ENCODE measurements at places on chromosomes 4 and X.
A peak's percentile ranks its signal among the peaks of the same experiment; 100 is the strongest.

DNA sequence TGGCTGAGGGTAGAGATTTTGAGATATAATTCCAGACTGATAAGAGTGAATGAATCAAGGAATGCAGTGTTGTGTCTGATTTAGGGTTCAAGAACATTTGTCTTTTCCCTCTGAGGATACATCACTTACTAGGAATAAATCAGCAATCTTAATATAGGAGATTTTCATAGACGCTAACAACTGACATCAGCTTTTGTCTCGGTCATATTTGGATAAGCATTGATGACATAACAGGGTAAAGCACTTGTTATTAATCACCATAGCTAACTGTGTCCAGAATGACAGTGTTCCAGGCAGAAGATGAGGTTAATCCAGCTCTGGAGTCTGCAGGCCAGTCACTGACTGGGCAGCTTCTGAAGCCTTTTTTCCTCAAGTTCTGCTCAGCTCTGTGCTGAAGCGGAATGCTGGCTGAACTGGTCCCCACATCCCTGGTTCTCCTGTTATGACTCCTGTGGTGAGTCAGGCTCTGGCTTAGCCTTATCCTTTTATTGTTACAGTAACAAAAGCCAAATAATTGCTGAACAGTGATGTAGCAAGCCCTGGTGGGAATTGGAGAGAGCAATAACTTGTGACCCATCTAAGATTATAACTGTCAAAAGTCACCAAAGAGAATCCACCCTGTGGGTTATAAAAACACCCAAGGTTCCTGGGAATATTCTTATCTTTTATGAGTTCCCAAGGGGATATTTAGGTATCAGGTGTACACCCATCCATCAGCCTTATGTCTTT is 41.8 kb downstream of the FNIP2 start:
- peak; percentile 97 for DNase-seq

- no peak for DNase-seq
Measured at GRCh38 chr4:155565330-155565729, 101.3 kb upstream of the GUCY1A1 start.

DNA sequence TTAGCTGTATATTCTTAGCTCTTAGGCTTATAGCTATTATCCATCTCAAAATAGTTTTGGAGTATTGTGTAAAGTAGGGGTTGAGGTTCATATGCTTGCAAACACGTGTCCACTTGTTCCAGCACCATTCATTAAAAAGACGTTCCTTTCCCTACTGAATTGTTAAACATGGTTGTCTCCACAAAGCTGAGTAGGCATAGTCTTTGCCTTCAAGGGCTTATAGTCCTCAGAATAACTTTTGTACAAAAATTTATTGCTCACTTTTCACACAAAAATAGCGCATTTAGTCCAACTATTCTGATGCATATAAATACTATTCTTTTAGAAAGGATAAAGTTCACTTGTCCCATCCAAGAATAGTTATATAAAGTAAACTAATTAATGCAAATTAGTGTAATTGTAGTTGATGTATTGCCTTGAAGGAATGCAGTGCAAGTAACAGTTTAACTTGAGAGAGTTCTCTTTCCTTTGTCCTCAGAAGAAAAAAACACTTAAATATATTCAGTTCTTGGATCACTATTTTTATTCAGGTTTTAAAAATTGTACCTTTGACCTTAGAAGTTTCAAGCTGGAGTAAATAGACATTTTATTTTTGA is 14.1 kb downstream of the LRIT3 start:
- DNase-seq = peak; percentile 77

- peak; percentile 14 for DNase-seq
Measured at GRCh38 chr4:108215055-108215454, 46.3 kb upstream of the LEF1 start.

DNA sequence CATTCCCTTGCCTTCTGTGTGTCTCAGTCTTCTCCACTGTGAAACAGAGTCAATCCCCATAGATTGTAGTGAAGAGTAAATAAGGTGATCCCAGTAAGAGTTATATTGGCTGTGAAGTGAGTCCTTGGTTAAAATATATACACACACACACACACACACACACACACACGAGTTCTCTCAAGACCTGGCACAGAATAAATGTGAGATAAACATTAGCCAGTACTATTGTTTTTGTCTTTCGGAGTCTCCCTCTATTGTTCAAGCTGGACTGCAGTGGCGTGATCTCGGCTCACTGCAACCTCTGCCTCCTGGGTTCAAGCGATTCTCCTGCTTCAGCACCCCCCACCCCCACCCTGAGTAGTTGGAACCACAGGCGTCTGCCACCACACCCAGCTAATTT is 44.8 kb upstream of the FAM156A start:
- DNase-seq = peak; percentile 60

GRCh38 chrX:51569561-51569960 is 49.2 kb downstream of the CENPVL3 start:
- DNase-seq = no peak

All from renal cortical epithelial cell (primary cell).